ENCODE measurements at places on chromosomes 3 and 15.

- DNase-seq: no peak
Measured at GRCh38 chr15:79680720-79681119, 216.1 kb downstream of the MTHFS start.

GRCh38 chr15:65254356-65254755, 32.3 kb downstream of the PARP16 start:
- DNase-seq: no peak

DNA sequence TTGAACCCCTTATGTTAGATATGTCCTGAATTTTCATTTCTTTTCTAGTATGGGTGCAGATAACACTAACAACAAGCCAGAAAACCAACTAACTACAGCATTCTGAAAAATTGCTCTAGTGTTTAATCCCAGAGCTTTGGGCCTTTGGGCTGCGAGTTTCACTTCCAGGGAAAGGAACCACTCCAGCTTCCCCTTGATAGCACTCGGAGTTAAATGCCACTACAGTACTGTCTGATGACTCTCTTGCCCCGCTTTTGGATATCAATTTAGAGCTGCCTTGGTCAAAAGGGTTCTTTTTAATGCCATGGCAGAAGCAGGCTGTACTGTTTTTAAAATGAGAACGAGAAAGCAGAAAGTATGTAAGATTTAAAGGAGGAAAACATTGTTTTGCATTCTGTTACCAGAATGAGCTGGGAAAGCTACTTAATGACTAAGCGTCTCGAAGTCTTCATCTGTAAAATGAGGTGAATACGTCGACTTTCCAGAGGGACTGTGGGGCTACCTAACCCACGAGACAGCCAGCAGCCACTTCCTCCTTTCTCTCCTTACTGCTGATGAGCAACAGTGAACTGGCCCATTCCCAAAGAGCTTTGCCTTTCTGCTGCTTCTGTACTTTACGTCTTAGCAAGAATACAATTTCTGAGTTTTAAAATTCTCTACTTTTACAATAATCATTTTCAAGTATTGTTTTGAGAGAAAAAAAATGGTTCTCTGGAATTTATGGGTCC, 299.3 kb upstream of the LYSMD4 start:
- no peak for DNase-seq

- DNase-seq: no peak
Measured at GRCh38 chr3:78349571-78349970, 1309.7 kb downstream of the ROBO2 start.

- DNase-seq: no peak
Measured at GRCh38 chr15:98980899-98981228, 26.7 kb downstream of the PGPEP1L start.

DNA sequence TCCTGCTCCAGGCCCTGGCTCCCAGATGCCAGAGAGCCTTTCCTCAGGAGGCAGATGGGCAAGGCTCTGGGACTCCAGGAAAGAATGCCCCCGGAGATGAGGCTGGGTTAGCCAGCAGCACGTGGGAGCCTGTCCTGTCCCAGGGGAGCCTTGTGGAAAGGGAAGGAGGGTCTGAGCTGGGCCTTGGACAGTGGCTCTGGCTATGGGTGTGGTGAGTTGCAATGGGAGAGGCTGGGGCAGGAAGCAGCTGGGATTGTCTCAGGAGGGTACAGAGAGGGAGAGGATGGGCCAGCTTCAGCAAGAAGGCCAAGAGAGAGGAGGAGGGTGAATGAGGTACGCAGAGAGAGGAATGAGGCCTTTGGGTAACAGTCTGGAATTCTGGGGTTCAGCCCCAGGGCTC, 17.4 kb upstream of the CACNA2D2 start:
- no peak for DNase-seq

- DNase-seq: no peak
Measured at GRCh38 chr3:48687220-48687678, 1.5 kb upstream of the NCKIPSD start.

DNA sequence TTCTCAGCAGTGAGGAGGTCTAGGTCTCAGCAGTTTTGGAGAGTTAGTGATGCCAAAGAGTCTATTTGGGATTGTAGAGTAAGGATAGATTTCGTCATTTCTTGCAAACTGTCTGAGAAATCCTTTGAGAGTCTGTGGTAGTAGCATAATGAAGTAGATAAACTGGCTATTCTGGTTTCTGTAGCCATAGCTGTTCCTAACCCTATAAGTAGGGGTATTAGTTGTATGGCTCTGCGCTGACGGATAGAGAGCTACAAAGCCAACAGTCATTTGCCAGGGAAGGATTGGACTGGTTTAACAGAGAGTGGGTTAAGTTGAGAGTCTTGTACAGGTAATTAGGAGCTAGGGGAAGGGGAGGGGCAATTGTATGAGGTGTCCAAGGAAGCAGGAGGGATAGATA, 50.6 kb downstream of the KLHDC8B start:
- no peak for DNase-seq

- DNase-seq: no peak
Measured at GRCh38 chr3:135240426-135240825, 445.4 kb downstream of the EPHB1 start.
